ENCODE measurements at places on chromosomes 1 and 21. TPM values are rescaled to one million over a fixed set of nuclear protein-coding genes. Genes with fewer than 3 reads are reported as not detected.

DNA sequence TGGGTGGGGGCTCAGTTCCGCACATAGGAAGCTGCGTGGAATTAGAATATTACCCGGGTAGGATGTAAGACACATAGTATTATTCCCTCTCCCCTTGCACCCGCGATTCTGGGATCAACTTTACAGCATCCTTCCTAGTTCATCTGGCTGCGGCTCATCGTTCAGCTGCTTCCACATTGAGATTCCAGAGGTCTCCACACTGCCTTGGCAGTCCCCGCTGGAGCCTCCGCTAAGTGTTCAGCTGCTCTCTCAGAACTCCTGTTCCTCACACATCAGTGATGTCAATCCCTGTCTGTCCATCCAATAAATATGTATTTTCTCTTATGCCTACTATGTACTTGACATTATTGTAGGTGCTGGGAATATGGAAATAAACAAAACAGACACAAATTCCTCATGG lies 135.6 kb upstream of the SYT6 start:
- H3K27me3 ChIP-seq: 0 out of 2 replicates have a peak, but pooled peaks cover 9% of the 10 kb centered on the region
- H3K27ac ChIP-seq: no peak overlapping the region
- H3K36me3 ChIP-seq: no peaks in the 10 kb centered on the region
- H3K4me3 ChIP-seq: no peak overlapping the region
- no peak for DNase-seq

DNA sequence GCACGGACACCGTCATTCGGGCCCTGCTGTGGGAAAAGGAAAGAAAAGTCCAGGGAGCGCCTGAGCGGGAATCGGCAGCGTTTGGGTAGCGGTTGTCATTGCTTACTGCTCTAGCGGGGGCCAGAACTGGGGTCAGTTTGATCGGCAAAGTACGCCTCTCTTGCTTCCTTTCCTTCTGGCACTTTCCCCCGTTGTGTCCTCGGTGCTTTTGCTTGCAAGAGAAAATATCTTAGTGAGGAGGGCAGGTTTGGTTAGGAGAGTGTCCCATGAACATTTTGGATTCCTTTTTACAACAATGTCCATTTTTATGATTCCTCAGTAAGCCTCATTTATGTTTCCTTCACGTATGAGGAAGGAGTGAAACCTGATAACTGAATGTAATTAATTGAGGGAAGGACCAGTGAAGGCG lies 670 bp downstream of the ST3GAL3 start:
- H3K27me3 ChIP-seq: no peaks in the 10 kb centered on the region
- H3K36me3 ChIP-seq: peaks cover 14% of the 10 kb centered on the region
- peak overlapping the region; percentile 83 for H3K4me3 ChIP-seq
- H3K27ac ChIP-seq: peak overlapping the region; percentile 69

DNA sequence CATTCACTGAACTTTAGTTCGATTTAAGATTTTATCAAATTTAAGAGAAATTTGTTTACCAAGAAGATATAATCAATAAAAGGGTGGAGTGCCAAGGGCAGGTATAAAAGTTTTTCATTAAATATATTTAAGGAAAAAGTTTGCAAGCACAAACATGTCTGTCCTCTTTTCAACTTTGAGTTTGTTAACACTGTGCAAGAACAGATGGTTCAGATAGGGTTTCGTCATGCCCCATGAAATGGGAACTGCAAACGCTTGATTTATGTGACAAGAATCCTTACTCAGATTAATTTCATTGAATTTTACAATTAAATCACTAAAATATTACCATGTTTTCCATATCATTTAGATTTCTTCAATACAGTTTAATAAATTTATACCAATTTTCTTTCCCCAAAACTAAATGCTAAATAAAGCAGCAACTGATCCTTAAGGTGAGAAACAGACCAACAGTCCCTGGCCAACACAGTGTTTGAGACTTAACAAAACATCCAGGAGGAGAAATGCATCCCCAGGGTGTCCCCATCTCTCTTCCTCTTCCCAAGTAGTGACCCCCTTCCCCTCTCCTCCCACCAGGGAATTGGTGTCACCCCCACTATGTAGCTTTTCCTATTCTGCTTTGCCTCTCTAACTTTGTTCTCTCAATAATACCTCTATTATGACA lies 292.9 kb downstream of the LTN1 start:
- H3K36me3 ChIP-seq: no peaks in the 10 kb centered on the region
- no peaks in the 10 kb centered on the region for H3K4me1 ChIP-seq
- H3K27ac ChIP-seq: no peak overlapping the region
- H3K4me3 ChIP-seq: no peak overlapping the region
- no peak for DNase-seq

DNA sequence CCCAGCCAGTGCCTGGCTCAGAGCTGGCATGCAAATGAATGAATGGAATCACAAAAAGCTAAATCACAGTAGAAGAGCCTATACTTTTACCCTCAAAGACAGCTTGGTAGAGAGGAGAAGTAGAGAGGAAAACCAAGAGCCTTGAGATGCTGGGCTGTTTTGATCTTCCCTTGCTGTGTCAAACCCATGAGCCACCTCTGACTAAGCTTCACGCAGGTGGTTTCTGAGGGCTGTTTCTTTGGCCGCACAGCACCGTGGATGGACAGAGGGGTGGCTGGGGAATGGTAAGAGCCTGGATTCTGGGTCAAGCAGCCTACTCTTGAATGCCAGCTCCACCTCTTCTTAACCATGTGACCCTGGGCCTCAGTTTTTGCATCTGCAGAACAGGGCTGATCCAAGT lies 18.6 kb downstream of the ABCG1 start:
- H3K36me3 ChIP-seq: no peaks in the 10 kb centered on the region
- peaks cover 33% of the 10 kb centered on the region for H3K4me1 ChIP-seq
- DNase-seq: no peak
- no peak overlapping the region for H3K4me3 ChIP-seq
- H3K27me3 ChIP-seq: no peaks in the 10 kb centered on the region

DNA sequence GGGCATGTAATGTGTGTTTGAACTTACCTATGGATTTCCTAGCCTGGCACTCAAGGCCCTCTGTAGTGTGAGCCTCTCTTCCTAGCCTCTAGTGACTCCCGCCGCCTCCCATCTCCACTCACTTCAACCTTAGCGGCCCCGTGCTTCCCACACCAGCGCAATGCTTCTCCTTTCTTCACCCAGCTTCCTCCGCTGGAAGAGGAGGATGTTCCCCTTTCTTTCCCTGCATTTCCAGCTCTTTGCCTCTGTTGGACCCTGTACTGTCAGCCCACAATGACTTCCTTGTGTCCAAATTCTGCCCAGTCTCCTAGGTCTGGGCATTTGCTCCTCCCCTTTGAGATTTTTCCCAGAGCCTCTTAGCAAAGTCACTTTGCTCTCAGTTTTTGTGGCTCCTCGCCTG lies 138.1 kb upstream of the IRF2BP2 start:
- no peaks in the 10 kb centered on the region for H3K36me3 ChIP-seq
- peaks cover 12% of the 10 kb centered on the region for H3K4me1 ChIP-seq
- no peaks in the 10 kb centered on the region for H3K27me3 ChIP-seq
- no peak overlapping the region for H3K4me3 ChIP-seq
- no peak for DNase-seq

DNA sequence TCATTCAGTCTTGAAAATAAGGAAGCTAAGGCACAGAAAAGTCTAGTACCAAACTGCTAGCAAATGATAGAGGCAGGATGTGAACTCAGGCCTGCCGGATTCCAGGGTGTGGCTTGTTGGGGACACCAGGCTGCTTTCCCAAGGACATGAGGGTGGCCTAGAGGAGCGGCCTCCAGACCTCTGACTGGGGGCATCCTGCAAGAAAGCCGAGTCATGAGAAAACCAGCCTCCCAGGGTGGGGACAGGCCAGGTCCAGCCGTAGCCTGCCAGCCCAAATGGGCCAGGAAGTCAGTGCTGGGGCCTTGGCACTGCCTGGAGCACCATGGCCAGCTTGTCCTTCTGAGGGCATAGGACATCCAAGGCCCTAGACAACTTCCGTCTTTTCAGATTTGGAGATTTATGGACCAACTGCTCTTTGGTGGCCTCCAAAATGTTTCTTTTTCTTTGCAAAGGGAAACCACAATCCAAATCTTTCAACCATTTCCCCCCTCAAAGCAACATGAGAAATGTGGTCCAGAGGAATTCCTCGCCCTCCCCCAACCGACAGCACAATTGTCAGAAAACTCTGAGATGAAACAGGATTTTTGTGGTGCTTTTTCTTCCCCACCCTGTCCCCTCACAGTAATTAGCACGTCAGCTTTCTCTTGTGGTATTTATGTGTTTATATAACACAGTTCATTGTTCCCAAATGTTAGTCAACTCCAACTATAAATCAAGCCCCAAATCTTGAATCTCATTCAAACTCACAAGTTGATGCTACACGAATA lies 212.3 kb downstream of the KAZN start:
- no peaks in the 10 kb centered on the region for H3K36me3 ChIP-seq
- no peak overlapping the region for H3K27ac ChIP-seq
- no peak for DNase-seq
- H3K27me3 ChIP-seq: 0 out of 2 replicates have a peak, but pooled peaks cover 5% of the 10 kb centered on the region

GRCh38 chr1:28233264-28233606 lies 406 bp upstream of the DNAJC8 start:
- peak overlapping the region; percentile 99 for H3K4me3 ChIP-seq
- H3K27me3 ChIP-seq: no peaks in the 10 kb centered on the region
- H3K27ac ChIP-seq: peak overlapping the region; percentile 66
- H3K4me1 ChIP-seq: peaks cover 12% of the 10 kb centered on the region
- no peak for DNase-seq
- peaks cover 12% of the 10 kb centered on the region for H3K36me3 ChIP-seq

GRCh38 chr21:19640964-19641363 lies 1237.4 kb upstream of the TMPRSS15 start:
- H3K4me1 ChIP-seq: no peaks in the 10 kb centered on the region
- H3K27ac ChIP-seq: no peak overlapping the region
- H3K4me3 ChIP-seq: no peak overlapping the region
- no peaks in the 10 kb centered on the region for H3K27me3 ChIP-seq
- H3K36me3 ChIP-seq: no peaks in the 10 kb centered on the region

GRCh38 chr1:209965996-209966395 lies 28.0 kb downstream of the SYT14 start:
- H3K36me3 ChIP-seq: no peaks in the 10 kb centered on the region
- DNase-seq: no peak
- peaks cover 25% of the 10 kb centered on the region for H3K27me3 ChIP-seq
- H3K4me1 ChIP-seq: no peaks in the 10 kb centered on the region
- no peak overlapping the region for H3K27ac ChIP-seq

DNA sequence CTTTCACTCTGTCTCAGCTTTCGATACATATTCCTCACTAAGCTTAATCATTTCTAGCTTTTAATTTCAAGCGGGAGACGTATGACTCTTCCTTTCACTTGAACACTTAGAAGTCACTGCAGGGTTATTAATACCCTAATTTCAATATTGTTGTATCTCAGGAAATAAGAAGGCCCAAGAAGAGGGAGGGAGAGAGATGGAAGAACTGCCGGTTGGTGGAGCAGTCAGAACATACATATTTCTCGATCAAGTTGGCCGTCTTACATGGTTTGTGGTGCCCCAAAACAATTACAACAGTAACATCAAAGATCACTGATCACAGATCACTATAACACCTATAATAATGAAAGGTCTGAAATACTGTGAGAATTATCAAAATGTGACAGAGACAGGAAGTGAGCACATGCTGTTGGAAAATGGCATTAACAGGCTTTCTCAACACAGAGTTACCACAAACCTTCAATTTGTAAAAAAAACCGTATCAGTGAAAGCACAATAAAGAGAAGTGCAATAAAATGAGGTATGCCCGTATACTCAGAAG lies 145.4 kb upstream of the HP1BP3 start:
- no peak for DNase-seq
- no peaks in the 10 kb centered on the region for H3K27me3 ChIP-seq
- no peaks in the 10 kb centered on the region for H3K36me3 ChIP-seq

DNA sequence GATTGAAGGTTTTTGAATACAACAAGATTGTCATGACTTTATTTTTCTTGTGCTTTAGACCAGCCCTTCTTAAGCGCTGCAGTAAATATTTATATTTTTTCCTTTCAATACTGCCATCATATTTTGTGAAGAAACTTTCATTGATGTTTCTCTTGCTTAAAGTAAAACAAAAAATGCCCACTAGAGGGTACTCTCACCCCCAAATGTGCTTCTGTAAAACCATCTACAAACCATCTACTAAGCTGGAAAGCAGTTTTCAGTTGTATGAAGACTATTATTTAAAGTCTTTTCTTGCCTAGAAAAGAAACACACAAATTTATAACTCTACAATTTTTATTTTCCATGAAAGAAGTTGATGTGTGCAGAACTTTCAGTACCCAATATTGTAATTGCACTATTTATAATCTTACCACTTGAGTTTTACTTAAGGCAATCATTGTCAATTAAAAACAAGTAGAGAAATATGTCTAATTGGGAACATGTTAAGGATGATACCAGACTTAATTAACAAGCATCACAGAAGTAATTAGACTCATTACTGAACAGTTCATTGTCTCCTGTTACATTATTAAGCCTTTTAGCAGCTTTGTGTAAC lies 10.7 kb downstream of the LEPR start:
- H3K4me1 ChIP-seq: no peaks in the 10 kb centered on the region
- H3K27ac ChIP-seq: no peak overlapping the region
- no peaks in the 10 kb centered on the region for H3K27me3 ChIP-seq
- DNase-seq: no peak

The COL11A1 gene
- 0.05 TPM for total RNA-seq

The TEKT2 gene
- not detected for total RNA-seq

The LCE1C gene
- total RNA-seq: not detected

Data from HCT116 (cell line).